ENCODE measurements at places on chromosomes 7 and 10.

DNA sequence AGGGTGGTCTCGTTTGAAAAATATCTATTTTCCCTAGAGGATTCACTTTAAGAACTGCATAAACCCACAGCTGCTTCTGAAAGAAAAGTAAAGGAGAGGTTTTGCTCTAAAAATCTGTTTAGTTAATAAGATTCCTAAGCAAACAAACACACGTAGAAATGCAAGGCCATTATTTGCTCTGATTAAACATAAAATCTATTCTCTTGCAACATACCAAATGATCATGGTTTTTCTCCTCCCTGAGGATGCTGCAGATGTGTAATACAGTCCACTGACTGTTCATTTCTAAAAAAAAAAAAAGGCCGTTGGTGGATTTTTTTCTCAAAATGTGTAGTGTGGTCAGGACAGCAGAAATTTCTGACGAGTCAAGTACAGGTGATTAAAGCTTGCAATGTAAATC is 98.6 kb downstream of the BUB3 start:
- DNase-seq: no peak

DNA sequence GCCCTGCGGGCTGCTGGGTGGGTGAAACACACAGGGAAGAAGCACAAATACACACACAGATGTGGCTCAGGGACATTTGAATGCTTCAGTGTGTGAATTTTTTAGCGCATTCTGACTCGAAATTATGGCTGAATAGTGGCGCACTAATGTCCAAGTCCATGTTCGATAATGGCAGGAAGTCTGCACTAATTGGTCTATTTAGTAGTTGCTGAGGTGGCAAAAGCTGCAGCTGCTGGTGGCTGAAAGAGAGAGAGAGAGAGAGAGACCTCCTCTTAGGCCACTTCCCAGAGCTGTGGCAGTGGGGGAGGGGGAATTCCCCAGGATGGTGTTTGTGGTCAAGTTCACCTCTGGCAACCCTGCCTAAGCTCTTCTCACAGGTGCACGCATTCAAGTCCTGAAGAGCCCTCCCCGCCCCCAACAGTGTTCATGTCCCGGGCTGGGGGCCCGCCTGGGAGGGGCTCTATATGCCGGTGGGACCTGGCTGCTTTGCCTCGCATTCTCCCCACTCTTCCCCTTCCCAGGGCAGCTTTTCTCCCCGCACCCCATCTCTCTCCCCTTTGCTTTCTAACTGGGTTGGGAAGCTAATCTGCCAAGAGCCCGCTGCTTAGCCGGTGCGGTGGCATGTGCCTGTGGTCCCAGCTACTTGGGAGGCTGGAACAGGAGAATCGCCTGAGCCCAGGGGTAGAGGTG is 6.0 kb upstream of the MNX1 start:
- no peak for DNase-seq

- no peak for DNase-seq
Observed at GRCh38 chr10:25704622-25705021, 229.4 kb upstream of the MYO3A start.

DNA sequence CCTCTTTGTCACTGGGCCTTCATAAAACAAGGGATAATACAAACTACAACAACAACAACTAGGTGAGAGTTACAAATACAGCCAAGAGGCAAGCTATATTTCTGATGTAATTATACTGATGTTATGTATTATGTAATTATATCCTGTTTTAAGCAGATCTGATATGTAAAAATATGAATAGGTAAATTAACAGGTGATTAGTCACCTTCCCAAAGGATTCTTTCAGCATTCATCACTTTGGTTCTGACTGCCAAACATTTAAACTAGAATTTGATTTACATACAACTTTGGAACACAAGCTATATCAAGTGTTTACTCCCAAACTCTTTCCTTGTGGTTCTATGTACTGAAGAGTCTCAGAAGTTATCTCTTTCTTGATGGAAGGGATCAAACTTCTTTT is 53.7 kb downstream of the BEND7 start:
- no peak for DNase-seq

GRCh38 chr10:103720328-103720963 is 134.9 kb downstream of the SH3PXD2A start:
- DNase-seq: no peak

GRCh38 chr10:14459665-14460064 is 128.9 kb upstream of the FRMD4A start:
- no peak for DNase-seq

DNA sequence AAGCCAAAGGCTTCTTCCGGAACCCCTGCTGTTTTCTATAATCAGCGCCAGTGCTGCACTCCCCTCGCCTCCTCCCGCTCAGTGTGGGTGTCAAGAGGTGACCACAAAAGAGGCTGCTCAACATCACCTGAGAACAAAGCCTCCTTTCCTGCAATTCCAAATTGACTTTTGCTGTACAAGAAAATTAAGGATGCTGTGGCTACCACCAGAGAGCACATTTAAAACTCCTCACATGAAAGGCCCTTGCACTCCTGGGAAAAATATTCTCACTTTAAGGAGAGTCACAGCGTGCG is 96.4 kb downstream of the HIPK2 start:
- no peak for DNase-seq

GRCh38 chr7:107364787-107365186 is 105.1 kb upstream of the GPR22 start:
- DNase-seq: no peak

- DNase-seq: no peak
Observed at GRCh38 chr10:14751921-14752320, 22.8 kb downstream of the FAM107B start.

DNA sequence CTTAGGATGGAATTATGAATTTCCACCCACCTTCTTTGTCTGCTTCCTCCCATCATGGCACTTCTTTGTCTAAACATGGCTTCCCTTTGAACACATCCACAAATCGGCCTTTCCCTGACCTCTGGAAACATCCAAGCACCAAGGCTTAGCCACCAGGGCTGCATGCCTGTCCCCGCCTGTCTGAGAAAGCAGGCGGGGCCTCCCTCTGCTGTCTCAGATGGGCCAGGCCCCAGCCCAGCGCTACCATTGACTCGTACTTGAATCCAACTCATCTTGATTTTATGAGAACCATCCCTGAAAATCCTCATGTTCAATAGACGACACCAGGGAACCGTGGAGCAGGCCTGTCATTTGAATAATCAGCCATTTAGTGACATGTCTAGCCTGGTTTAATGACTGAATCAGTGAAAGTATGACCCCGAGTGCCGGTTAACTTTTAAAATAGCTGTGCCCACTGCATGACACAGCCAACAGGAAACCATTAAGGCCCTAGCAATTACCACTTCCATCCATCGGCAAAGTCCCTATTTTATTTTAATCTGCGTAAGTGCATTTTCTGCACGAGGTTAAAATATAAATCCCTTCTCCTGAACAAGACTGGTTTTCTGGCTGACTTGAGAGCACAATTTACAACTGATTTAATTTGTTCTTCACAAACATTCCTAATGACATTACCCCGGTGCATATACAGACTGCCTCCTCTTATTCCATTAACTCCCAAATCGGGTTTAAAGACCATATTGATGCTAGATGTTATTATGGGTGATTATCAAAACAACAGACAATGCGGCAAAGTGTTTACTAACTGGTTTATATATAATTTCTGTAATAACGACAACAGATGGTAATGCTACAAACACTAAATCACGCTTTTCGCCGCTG is 194.7 kb downstream of the BUB3 start:
- DNase-seq: no peak

DNA sequence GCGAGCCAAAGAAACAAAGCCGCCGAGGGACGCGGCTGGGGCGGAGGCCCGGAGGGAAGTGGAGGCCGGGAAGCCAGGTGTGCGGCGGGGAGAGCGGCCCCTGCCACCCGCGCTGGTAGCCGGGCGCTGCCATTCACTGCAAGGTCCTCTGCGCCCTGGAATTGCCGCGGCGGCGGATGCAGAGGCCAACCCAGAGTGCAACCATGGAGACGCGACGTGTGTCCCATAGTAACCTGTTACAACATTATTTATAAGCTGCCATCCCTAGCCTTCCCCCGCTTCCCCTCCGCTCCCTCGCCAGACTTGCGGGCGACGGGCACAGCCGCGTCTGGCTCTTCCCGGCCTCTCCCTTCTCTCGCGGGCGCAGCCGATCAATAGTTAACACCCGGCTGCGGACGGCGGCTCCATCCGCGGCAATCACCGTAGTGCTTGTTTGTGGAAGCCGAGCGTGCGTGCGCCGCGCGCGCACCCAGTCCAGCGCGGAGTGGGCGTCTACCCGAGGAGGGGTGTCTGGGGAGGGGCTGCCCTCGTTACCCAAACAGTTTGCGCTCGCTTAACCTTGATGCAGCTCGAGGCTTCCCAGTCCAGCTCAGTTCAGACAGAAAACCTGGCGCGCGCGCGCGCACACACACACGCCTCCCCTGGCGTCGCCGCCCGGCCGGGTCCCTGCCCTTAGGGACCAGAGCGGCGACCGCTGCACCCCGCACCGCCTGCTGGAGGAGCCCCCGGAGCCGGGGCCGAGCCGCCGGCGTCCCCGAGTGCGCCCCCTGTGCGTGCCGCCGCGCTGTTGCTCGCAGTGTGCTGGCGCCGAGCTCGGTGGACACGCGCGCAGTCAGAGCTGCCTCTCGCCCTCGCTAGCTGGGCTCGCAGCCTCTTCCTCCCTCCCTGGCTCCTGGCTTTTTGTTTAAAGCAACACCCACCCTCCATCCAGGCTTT is 165.4 kb upstream of the DPP6 start:
- no peak for DNase-seq

DNA sequence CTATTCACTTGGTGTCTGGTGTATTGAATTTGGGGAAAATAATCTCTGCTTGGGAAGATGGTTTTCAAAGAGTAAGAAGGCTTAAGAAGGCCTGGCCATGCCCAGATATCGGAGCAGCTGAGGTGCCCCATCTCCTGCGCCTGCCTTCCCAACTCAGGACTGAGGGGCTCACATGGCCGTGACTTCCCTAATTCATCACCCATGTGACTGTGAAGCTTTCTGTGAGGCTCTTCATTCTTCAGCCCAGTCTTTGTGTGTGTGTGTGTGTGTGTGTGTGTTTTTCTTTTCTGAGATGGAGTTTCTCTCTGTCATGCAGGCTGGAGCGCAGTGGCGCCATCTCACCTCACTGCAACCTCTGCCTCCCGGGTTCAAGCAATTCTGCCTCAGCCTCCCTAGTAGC is 53.2 kb downstream of the PROSER2 start:
- DNase-seq: no peak

All from activated CD4-positive, alpha-beta T cell treated with anti-CD3 and anti-CD28 coated beads for 24 hours (primary cell).